Astrocyte of the spinal cord (primary cell): ENCODE measurements at places on chromosomes 13 and 19.

GRCh38 chr13:26424181-26424580 lies 133.3 kb upstream of the WASF3 start:
- no peak for DNase-seq

DNA sequence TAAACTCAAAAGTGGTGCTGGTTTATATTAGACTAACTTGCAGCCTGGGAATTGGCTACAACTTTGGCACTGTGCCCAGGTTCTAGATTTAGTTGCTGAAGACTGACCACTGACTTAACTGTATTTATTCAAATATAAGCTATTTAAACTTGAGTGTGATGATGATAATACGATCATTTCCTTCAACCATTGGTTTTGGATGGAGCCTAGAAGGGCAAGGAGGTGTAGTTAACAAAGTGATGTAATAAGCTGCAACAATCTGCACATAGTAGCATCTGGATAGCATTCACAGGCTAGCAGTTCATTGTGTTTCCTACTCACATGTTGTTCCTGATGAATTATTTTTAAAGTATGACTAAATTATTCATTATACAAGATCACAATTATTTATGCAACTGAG lies 55.2 kb upstream of the DACH1 start:
- DNase-seq, result no peak

- DNase-seq, result peak; percentile 48
Observed at GRCh38 chr13:78022164-78022877, 103.7 kb upstream of the EDNRB start.

DNA sequence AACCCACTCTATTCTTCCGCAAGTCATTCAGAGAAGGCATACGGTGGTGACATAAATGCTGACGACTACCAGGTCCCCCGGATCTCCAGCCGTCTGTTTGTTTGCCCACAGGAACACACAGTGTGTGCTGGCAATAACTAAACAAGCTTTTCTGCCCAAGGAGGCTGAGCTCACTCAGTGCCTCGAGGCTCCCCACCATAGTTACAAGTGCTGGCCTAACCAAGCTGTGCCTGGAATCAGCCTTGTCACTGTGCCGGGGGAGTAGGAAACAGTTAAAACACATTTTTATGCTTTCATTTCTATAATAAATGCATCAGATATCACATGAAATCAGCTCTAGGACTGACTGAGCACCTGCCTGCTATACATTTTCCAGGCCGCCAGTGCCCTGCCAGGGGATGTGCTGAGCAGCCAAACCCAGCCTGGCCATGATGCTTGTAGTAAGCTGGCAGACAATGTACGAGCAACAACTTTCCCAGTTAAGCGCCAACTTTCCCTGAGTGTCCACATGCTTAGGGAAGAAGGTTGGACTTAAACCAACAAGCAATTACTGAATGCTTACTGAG lies 28.1 kb downstream of the BRD4 start:
- DNase-seq, result peak; percentile 38

- peak; percentile 65 for DNase-seq
Observed at GRCh38 chr13:34748073-34748472, 194.0 kb upstream of the NBEA start.

- DNase-seq, result no peak
Observed at GRCh38 chr13:45282994-45283393, 58.0 kb downstream of the TPT1 start.

GRCh38 chr13:97240788-97241734 lies 18.9 kb downstream of the MBNL2 start:
- DNase-seq, result no peak

GRCh38 chr19:14826006-14826405 lies 9.0 kb downstream of the OR7A5 start:
- no peak for DNase-seq

DNA sequence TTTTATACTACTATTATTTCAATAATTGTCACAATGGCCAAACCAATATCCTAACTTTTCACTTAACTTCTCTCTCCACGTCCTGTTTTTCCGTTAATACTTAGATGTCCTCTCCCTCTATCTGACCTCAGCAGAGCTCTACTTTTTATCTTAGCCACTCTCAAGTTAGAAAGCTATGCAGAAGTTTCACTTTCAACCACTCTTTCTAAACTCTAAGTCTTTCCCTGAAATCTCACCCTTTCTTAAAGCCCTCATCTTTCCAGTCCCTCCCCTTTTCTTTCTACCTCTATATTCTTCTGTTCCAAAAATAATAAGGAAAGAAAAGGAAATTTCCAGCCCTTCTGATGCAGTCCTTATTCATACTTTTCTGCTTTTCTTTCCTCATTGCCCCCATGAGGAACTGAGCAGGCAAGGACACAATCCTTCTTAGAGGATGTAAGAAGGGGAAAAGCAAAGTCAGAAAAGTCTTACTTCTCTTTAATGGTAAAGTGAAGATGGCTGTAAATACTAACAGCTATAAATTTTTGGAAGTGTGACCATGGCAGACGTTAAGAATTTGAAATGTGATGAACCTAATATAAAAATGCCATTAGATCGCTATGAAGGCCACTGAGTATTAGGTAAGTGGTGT lies 23.0 kb downstream of the FAM216B start:
- no peak for DNase-seq

DNA sequence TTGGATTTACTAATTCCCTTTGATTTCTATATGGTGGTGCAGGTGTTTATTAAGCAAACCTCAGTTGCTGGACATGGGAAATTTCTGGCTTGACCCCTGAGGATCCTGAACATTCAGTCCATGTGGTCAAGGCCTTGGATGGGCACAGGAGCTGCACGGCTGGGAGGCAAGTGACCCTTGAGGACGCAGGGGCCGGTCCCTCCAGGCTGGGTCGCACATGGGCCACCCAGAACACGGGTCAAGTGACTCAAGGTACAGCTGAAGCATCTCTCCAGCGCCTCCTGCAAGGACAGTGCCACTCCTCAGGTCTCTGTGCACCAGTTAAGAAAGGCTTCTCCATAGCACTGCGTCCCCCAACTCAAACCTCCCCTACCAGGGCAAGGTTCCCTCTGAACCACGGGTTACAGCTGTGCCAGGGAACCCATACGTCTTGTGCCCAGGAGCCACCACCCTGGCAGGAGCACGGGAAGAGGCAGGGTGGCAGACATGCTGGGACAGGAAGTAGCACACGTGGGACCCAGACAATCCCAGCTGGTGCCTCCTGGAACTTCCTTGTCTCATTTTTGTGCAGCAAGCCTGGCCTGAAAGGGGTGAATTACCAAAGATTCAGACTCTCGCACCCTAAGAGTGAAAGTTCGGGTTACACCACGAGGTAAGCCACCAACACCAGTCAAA lies 93.1 kb downstream of the SPACA7 start:
- no peak for DNase-seq

- DNase-seq, result no peak
Observed at GRCh38 chr19:1786668-1787067, 25.4 kb downstream of the ATP8B3 start.

DNA sequence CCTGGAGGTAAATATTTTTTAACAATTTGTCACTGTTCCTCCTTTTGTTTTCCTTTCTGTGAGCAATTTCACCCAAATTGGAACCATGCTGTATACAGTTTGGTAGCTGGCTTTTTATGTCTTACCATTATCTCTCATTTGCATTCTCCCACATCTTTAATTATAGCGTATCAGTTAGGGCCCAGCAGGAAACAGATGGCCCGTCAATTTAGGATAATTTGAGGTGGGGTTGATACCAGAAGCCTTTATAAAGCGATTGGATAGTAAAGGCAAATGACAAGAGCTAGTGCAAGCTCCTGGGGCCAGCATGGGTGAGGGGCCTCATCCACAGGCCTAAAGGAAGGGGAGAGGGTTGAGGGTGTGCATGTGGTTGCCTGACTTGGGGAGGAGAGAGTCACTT lies 3.8 kb upstream of the IFNL4 start:
- no peak for DNase-seq

DNA sequence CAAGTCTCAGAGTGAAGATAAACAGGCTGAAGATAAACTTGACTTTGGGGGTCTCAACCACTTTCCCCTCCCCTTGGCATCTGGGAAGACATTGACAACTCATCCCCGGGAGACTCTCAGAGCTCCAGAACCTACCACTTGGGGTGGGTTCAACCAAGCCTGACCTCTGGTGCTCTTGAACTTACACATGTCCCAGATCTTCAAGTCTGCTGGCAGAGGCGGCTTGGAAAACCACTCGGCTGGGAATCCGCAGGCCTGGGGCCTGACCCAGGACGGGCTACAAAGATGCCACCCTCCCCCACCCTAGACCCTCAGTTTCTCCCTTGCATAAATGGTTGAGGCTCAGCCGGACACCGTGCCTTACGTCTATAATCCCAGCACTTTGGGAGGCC lies 512 bp downstream of the LRRC8E start:
- no peak for DNase-seq

DNA sequence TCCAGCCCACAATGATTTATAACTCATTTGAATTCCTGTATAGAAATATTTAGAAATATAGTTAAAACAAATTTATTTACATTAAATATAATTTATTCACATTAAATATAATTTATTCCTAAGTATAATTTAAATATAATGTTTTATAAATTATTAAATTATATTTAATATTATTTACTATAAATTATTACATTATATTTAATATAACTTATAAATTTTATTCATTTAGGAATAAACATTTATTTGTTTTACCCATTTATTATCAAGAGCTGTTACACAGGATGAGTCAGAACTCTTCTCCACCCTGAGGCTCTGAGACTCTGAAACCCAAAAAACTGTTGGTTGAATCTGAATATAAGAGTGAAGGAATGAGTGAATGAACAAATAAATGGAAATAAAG lies 170.9 kb upstream of the OBI1 start:
- no peak for DNase-seq

GRCh38 chr13:102977471-102977870 lies 88.7 kb downstream of the SLC10A2 start:
- no peak for DNase-seq

DNA sequence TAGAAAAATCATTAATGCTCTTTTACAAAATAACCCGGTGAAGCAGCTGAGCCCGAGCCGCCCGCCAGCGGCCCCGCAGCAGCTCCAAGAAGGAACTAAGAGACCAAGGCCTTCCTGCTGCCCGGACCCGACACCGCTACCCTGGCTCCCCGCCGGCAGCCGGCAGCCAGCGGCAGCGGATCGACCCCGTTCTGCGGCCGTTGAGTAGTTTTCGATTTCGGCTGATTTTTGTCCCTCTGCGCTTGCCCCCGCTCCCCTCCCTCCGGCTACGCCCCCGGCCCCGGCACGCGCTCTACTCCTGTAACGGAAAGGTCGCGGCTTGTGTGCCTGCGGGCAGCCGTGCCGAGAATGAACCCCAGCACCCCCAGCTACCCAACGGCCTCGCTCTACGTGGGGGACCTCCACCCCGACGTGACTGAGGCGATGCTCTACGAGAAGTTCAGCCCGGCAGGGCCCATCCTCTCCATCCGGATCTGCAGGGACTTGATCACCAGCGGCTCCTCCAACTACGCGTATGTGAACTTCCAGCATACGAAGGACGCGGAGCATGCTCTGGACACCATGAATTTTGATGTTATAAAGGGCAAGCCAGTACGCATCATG lies at the start of gene PABPC3:
PABPC3 (plus strand) TSS at position 286 of the 603 bp plus-strand sequence; CDS start at position 349, 63 bp downstream.
- DNase-seq, result peak; percentile 6

- peak; percentile 84 for DNase-seq
Observed at GRCh38 chr13:44004878-44005277, 125.2 kb downstream of the LACC1 start.

GRCh38 chr19:27660428-27660827 lies 1552.5 kb downstream of the UQCRFS1 start:
- DNase-seq, result no peak

GRCh38 chr19:2249880-2250765 lies 1.0 kb downstream of the AMH start:
- no peak for DNase-seq

- DNase-seq, result no peak
Observed at GRCh38 chr13:71278512-71278911, 588.5 kb downstream of the DACH1 start.

DNA sequence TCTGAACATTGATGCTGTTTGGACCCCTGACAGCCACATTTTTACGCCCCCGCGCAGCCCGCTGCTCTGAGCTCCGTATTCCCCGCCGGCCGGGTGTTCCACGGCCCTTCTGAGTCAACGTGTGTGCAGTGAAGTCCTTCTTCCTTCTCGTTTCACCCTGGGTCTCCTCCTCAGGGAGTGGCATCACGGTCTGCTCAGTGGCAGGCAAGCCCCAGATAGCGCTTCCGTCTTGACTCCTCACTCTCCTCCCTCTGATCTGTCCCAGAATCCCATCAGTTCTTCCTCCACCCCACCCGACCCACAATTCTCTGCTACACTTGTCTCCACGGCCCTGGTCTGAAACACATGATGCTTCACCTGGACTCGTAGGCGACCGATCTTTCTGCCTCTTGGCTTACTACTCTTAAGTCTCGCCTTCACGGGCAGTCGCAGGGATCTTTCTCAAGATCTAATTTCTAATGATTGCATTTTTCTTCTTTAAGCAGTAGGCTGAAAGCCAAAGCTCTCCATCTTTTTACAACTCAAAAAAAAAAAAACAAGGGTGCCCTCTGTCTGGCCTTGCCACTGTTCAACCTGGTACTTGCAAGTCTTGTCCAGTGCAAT lies 33.9 kb downstream of the CCNE1 start:
- DNase-seq, result no peak

- DNase-seq, result no peak
Observed at GRCh38 chr13:44660050-44660449, 83.9 kb upstream of the TSC22D1 start.

- no peak for DNase-seq
Observed at GRCh38 chr19:29325241-29325975, 112.5 kb upstream of the UQCRFS1 start.

GRCh38 chr13:53513226-53513625 lies 484.6 kb downstream of the OLFM4 start:
- DNase-seq, result no peak

GRCh38 chr13:39263033-39263432 lies 224.8 kb downstream of the NHLRC3 start:
- peak; percentile 28 for DNase-seq

GRCh38 chr13:80469853-80470381 lies 129.0 kb upstream of the SPRY2 start:
- peak; percentile 92 for DNase-seq

DNA sequence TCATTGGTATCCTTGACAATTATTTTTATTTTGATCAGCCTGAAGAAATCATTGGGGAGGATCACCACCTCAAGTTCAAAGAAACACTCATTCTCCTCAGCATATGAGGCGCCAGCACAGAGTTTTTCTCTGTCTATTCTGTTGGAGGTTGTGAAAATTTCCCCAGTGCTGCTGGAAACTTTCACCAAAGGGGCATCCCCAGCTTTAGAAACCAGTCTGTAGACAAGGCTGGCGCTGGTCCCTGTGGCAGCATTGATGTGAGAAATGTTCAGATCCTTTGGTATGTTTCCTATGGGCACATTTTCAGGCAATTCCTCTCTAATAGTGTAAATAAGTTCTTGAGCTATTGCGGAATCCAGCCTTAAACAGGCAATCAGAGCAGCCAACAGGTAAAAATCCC lies 2.1 kb downstream of the PCDH9 start:
- DNase-seq, result no peak

GRCh38 chr13:30030141-30030750 lies 179.8 kb upstream of the UBL3 start:
- no peak for DNase-seq
